NCI-H2029 (cell line): ENCODE measurements at places on chromosomes 5 and 9.

- no peak for DNase-seq
Measured at GRCh38 chr5:17261075-17261474, 43.6 kb downstream of the BASP1 start.

DNA sequence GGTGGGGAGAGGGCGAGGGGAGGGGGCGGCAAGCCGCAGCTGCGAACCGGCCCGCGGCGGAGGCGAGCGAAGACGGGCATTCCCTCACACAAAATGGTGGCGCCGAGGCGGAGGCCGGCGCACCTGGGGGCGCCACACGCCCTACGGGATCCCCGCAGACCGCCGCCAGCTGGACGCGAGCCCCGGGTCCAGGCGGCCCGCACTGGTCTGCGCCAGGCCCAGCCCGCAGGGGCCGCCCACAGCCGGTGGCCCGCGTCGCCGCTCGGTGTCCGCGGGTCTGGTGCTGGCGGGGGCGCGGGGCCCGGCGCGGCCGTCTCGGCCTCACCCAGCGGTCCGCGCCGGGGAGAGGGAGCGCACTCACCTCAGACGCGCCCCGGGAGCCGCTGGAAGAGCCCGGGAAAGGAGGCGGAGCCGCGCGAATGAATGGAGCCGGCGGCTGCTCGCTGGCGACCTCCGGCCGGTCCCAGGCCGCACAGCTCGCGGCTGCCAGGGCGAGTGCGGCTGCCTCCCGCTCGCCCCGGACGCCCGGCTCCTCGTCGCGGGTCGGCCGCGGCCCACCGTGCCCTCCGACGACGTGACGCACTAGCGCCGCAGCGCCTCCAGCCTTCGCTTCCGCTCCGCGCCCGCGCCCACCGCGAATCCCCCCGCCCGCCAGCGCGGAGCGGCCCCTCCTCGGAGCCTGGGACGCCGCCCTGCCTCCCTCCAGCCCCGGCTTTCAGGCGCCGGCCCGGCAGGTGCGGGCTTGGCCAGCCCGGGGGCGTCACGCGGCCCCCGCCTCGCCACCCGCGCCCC is at the start of gene FAM169A:
Gene FAM169A, minus strand, starts transcription at position 584 of the 792 bp plus-strand sequence. CDS start 24,711 bp downstream, outside the sequence.
- peak; percentile 15 for DNase-seq

DNA sequence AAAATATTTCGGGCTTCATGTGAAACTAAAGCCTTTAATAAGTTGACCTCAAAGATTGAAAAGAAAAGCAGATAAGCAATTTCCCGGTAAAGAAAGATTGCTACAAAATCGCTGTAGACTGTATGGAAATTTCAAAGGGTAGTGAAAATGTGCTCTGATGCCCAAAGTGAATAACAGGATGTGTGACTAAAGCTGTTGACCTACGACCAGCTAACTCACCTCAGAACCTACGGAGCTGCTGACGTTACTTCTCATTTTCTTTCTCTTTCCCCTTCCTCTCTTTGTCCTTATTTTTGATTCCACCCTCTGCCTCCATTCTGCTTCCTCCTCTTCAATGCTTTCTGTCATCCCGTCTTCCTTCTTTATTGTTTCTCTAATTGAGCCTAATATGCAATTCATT is 103.2 kb downstream of the PDE4D start:
- no peak for DNase-seq

GRCh38 chr5:140205216-140205615 is 30.2 kb downstream of the CYSTM1 start:
- DNase-seq: no peak

DNA sequence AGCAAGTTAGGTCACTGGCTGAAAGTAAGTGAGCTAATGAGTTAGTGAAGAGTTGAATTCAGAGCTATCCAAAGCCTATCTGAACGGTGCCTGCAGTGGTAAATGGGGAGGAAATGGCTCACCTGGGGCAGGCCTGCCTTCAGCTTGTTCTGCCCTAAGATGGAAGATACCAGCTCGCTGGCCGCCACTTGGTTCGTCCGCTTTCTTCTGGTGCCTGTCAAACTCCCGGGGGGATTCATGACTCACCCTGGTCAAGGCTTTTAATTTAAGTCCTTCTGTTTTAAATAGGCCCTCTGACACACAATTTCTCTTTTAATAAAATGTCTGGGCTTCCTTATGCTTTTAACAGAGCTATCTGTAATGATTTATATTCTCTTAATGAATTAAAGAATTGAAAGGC is 78.8 kb downstream of the CFAP90 start:
- no peak for DNase-seq

DNA sequence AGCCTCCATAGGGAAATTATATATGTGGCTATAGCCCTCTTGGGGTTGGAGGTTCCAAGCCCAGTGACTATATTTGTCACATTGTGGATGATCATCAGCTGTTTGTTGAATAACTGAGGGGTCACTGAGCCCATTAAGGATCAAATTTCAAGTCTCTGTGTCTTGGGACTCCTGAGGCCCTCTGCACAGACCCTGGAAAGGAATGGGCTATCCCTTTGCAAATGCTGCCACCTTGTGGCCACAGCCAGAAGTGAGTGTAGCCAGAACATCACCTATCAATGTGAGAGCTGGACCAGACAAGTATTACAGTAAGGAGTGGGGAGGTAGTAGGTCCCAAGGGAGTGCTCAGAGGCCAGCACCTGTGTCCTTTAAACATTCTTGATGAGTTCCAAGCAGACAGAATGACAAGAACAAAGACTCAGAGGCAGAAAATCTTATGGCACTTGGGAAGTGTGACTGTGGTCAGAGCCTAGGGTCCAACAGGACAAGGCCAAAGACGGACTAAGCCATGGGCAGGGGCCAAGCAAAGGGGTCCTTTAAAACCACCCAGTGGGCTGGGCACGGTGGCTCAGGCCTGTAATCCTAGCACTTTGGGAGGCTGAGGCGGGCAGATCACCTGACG is 8.2 kb downstream of the RPP25L start:
- DNase-seq: peak; percentile 31

GRCh38 chr5:154092356-154093141 is 53.8 kb downstream of the MFAP3 start:
- DNase-seq: no peak

DNA sequence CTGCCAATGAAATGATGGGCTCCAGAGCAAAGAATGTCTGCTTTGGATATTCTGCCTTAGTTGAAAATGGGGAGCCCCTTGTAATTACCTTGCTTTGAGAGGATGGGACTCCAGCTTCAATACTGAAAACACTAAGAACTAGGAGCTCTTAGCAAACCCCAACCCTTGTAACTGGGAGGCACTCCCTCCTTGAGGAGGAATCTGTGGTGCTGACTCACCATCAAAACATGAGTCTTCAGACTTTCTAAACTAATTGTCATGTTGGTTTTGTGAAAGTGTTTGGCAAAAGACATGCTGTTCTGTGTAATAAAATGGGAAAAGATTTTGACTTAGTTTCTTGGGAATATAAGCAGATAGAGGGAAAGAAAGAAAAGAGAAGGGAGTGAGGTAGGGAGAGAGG is 91.9 kb upstream of the PTPRD start:
- DNase-seq: no peak

DNA sequence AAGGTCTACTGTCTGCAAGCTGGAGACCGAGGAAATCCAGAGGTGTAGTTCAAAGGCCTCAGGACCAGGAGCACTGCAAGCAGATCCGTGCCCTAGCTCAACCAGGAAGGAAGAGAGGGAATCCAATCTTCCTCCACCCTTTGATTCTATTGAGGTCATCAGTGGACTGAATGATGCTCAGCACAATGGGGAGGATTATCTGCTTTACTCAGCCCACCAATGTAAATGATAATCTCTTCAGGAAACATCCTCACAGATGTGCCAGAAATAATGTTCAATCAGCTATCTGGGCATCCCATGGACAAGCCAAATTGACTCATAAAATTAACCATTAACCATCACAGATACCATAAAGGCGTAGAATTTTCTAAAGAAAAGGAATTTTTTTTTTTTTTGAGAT is 92.0 kb downstream of the BASP1 start:
- no peak for DNase-seq

DNA sequence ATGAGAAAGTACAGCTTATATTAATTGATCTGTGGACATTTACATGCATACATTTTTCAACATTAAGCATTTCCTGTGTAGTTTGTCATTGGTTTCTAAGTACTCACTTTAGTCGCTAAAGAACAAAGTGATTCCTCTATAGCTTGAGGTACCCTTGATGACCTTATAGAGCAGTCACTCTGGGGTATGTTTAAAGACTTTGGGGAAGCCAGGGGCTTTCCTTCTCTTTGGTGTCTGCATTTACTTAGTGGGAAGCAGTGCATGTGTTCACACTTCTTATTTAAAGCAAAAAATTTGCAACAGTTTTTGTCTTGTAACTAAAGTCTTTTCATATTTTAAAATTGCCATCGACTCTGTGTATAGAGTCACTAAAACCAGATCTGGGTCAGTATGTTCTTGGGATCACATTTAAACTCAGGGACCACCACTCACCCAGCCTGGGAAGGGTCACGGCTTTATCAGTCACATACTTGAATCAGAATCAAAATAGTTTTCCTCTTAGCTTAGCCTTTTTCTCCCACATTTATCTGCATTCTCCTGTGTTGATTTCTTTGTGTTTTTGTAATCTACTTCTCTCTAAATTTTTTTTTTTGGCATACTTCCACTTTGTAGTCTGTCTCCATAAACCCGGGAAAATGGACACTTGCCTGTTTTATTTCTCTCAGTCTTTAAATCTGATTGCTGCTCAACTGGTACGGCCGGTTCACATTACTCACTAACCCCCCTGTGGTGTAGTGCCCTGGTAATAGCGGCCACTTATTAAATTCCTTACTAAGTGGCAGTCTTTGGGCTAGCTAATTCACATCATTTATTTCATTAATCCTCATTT is 143.9 kb upstream of the FBN2 start:
- no peak for DNase-seq
